ENCODE measurements at places on chromosomes 5 and 9.
A peak's percentile ranks its signal among the peaks of the same experiment; 100 is the strongest.

DNA sequence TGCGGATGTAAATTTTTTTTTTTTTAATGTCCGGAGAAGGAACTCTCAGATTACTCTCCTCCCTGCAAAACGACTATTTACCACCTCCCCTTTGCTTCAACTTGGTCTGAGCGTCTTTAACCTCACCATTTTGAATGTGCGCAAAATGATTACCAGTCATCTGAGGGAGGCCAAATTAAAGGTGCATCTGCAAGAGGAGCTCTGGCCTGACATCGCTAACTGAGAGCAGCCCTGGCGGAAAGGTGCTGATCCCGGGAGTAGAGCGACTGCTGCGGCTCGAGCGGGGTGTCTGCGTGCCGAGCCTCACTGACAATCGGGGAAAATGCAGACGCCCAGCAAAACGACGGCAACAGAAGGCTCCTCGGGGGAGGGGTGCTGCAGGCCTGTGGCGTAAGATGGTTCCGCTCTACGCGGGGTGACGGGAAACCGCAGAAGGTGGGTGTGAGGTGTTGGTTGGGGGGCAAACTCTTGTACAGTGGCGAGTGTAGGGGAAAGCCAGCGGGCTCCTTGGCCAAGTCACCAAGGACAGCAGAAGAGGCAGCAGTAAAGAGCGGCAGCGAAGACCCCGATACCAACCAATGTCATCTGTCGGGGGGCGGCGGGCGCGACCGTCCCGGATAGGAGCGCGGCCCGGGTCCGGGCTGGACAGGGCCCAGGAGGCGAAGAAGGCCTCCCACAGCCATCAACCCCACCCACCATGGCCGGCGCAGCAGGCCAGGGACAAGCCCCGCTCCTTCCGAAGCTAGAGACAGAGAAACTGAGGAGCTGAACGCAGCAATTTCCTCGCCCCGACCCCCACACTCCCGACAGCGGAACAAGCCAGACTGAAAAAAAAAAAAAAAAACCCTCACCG is 557 bp downstream of the PJA2 start:
- DNase-seq = peak; percentile 65

GRCh38 chr9:101586651-101587050 is 8.1 kb downstream of the PPP3R2 start:
- no peak for DNase-seq

- DNase-seq = no peak
Measured at GRCh38 chr9:126437268-126437666, 110.6 kb downstream of the MVB12B start.

- DNase-seq = no peak
Measured at GRCh38 chr5:125837866-125838265, 585.3 kb upstream of the GRAMD2B start.

GRCh38 chr9:34744295-34745221 is 34.6 kb upstream of the CCL21 start:
- DNase-seq = peak; percentile 40

DNA sequence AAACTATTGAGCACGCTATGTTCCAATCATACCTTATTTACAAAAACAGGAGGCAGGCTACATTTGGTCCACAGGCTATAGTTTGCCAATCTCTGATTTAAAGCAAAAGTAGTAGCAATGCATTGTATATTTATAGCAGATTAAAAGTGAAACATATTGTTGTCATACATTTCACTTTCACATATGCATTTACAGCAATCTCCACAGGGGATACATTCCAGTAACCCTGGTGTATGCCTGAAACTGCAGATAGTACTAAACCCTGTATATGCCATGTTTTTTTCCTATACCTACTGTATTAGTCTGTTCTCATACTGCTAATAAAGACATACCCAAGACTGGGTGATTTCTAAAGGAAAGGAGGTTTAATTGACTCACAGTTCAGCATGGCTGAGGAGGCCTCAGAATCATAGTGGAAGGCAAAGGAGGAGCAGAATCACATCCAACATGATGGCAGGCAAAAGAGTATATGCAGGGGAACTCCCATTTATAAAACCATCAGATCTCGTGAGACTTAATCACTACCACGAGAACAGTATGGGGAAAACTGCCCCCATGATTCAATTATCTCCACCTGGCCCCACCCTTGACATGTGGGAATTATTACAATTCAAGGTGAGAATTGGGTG is 5.9 kb upstream of the CSF1R start:
- no peak for DNase-seq

DNA sequence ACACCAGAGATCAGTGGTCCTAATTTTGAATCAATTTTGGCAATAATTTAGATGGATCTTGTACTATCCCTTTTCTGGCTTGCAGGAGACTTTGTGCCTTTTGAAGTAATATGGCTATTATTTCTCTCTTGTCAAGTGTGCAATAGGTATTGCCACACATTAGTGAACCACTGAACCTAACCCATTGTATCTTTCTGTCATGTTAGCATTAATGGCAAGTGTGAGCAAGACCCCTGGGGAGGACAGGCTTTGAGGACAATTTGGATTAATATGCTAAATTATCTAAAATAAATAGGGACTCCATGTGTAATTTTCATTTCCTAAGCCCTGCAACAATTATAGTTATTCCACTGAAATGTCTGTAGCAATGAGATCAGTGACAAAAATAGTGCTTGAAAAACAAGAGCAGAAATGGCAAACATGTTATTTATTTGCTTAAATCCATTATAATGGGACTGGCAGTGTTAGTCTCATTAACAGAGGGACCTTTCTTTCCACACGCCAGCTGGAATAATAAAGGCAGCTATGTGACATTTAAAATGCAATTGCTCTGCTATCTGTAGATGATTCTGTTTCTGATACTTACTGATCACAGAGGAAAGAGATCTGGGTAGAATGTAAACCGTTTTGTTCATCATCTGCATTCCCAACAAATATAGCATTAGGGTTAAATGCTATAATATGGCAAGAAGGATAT is 753.3 kb upstream of the ZNF608 start:
- no peak for DNase-seq

- no peak for DNase-seq
Measured at GRCh38 chr5:32953694-32954093, 242.6 kb downstream of the NPR3 start.

GRCh38 chr5:135178476-135179155 is 144.6 kb upstream of the PITX1 start:
- no peak for DNase-seq

DNA sequence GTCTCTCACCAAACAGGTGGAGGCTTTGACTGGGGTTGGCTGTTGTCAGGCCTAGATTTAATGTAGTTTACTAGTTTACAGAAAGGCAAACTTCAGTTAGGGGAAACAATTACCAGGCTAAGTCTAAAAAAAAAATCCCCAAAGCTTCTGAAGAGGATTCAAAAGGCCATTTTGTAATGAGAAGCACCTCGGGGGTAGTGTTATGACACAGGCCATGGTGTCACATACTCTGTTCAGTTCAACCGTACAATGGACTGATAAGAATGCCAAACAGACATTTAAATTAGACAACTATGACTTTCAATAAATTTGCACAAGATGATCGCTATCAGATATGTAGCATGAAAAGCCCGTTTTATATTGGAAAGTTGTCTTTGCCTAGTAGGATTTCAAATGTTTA is 120.1 kb upstream of the PCA3 start:
- DNase-seq = no peak

DNA sequence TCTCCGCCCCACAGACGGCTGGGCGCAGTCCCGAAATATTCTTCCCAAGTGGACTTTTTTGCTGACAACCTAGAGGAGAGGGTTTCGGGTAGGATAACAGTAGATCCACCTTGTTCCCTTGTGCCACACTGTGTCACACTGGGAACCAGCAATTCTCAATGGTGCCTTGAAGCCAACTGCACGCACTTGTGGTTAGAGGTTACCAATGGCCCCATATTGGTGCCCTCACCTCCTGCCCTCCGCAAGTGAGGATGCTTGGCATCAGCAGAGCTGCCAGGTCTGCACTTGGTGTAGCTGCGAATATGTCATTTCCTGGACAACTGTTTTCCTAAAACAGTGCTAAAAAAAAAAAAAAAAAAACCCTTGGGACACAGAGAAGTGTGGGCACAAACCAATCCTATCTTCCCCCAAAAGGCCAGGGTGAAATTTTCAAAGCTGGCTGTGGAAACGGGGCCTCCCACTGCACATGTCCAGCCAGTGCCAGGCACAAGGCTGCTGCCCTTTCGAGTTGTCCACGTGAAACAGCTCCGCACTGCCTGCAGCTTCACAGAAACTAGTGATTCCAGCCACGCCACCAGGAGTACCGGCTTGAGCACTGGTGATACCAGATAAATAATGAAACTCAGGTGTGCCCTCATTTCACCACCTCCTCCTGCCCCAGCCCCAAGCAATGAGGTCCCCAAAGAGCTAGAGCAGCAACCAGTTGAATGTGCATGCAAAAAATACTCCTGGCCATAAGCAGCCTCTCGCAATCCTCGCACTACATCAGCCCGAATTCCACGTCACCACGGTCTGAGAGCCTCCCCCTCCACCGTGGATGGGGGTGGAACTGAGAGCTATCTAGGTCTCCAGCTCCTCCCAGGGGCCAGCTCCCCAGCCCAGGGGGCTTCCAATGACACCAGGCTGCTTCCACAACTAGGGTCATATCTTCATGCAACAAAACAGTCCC is 51.2 kb downstream of the USP20 start:
- no peak for DNase-seq

GRCh38 chr9:92186631-92187030 is 71.4 kb upstream of the SPTLC1 start:
- no peak for DNase-seq

- DNase-seq = no peak
Measured at GRCh38 chr5:95821110-95822021, 1.2 kb downstream of the GLRX start.

DNA sequence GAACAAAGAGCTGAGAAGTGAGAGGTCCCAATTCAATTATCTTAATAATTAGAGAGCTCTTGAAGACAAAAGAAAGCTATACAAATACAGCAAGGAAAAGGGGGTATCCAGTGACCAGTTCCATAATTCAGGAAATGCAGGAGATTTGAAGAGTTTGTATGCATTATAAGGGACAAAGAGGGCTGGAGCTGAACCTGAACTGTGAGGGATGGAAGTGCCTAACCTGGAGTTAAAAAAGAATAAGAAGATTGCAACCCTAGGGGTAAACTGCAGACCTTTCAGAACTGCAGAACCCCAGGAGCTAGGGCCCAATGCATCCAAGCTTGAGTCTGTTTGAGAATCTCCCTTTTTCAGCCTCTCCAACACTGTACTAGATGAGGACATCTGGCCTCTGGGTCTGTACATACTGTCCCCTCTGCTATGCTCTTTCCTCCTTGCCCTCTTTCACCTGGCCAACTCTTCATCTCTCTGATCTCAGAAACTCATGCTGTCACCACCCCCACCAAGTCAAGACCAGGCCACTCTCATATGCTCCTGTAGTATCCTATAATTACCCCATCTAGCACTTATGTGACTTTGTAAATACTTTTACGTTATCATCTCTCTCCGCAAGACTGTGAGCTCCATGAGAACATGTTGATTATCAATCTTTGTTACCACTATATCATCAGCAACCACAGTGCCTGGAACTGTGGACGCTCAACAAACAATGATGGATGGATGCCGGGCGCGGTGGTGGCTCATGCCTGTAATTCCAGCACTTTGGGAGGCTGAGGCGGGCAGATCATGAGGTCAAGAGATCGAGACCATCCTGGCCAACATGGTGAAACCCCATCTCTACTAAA is 6.6 kb upstream of the PRKACG start:
- no peak for DNase-seq

GRCh38 chr5:171783051-171783450 is 2.6 kb upstream of the SMIM23 start:
- DNase-seq = no peak

GRCh38 chr9:19104515-19105282 is 2.0 kb upstream of the HAUS6 start:
- DNase-seq = no peak

- peak; percentile 77 for DNase-seq
Measured at GRCh38 chr5:151315998-151316597, 12.5 kb upstream of the SLC36A3 start.

- DNase-seq = no peak
Measured at GRCh38 chr5:92917044-92917443, 664.0 kb downstream of the NR2F1-AS1 start.

DNA sequence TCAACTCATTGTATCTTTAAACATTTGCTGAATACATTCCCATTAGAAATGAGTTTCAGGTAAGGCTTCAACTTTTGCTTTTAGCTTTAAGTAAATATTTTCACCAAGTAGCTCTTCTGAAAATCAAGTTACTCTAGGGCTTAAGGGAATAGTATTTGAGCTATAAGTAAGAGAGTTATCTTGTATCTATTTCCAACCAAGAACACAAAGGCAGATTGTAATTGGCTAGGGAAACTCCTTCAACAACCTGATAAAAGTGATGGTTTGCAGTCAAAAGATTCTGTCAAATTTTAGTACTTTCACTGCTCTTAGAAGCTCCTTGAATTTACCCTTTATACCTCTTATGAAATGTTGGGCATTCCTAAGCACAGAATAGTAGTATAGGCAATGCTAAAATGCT is 13.0 kb downstream of the ELL2 start:
- DNase-seq = no peak

DNA sequence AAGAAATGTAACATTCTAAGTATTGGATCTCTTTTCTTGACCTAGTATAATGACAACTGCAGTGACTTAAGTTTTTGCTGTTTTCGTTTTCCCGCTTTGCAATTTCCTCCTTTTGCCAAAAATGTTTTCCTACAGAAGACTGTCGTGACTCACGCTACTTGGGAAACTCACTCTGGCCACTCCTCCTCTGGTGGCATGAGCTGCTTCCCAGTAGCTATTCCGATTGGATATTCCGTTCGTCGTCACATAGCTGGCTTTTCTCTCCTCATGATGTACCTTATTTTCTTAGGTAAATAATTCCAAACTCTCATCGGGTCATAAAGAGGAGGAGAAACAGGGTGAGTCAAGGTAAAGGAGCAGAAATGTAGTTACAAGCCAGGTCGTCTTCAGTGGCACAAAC is 64.9 kb downstream of the GOLPH3 start:
- no peak for DNase-seq

DNA sequence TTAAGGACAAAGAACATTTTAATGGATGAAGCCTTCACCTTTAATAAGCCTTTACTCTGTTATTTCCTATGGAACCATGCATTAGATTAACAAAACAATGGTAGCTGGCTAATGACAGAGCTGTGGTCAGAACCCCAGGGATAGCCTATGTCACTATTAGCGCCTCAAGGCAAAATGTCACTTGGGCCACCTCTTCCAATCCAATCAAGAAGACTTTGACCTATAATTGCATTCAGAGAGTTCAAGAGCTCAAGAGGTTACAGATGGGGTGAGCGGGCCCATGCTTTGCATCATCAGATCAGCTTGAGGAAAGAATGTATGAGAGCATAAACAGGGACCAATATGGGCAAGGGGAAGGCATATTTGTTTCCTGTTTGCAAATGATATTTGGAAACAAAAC is 425.1 kb downstream of the ARHGEF28 start:
- no peak for DNase-seq

DNA sequence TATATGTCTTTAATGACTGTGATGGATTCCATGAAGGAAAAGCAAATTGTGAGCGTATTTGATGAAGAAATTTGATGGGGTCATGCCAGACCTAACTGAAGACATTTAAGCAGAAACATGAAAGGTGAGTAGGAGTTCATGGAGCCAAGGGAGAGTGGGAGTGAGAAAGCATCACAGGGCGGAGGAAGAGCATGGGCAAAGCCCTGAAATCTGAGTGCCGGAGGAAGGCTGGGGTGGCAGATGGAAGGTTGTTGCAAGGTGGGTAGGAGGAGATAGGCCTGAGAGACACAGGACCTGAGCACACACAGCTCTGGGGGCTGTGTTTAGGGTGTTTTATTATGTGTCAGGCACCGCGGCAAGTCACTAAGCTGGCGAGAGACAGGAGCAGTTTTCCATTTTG is 100.3 kb upstream of the SPOCK1 start:
- no peak for DNase-seq
